NCI-H1417 treated with DMSO at 0.1 percent for 48 hours (cell line): ENCODE measurements at places on chromosomes 2 and 18.

GRCh38 chr2:227164763-227165291 is 403 bp downstream of the COL4A3 start:
- no peak for DNase-seq

GRCh38 chr2:102082571-102083392 is 59.8 kb upstream of the IL1R1 start:
- no peak for DNase-seq

GRCh38 chr18:46413684-46414083 is 243.3 kb downstream of the LOXHD1 start:
- peak; percentile 34 for DNase-seq

DNA sequence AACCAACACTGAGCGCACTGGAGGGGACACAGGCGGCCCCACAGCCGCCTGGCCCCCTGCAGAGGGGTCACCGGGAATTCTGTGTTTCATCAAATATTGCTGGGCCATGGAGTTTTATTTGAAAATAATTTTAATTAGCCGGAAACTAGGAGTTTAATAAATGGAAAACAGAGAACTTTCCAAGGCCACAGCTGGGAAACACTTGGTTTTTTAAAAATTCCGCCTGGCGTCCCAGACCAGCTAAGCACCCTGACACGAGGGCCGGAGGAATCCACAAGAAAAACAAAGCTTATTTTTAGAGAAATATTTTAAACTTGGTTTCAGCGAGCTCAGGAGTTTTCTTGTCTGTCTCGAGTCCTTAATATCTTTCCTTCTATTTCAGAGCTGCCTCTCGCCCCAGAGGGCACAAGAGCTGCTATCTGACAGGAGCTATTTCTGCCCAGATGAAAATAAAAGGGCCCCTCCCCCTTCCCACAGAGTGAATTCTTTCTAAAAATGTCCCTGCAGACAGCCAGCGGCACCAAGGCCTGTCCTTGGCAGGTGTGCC is 8.2 kb downstream of the ZFP36L2 start:
- DNase-seq, result no peak

- DNase-seq, result no peak
Observed at GRCh38 chr2:152198499-152198898, 22.9 kb upstream of the STAM2 start.

- DNase-seq, result peak; percentile 50
Observed at GRCh38 chr2:119407430-119408220, 24.0 kb upstream of the TMEM37 start.

DNA sequence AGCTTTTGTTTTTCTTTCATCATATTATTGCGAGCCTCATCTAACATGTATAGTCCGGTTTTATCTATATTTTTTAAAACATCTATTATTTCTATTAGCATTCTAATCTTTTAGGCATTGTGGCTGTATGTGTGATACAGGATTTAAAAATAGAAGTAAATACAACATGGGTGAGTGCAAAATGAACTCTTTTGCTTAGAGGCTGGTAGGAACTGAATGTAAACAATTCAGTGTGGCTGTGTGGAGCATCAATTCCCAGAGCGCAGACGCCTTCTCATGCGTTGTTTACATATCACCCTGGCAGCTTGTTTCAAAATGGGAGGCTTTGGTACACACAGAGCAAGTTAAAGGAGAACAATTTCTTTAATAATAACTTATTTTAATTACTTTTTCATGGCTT is 836 bp downstream of the DTNA start:
- DNase-seq, result peak; percentile 80

- DNase-seq, result no peak
Observed at GRCh38 chr18:59419386-59419785, 60.3 kb upstream of the LMAN1 start.

- no peak for DNase-seq
Observed at GRCh38 chr18:44840058-44840790, 159.5 kb downstream of the SETBP1 start.

- DNase-seq, result no peak
Observed at GRCh38 chr2:9675415-9676351, 44.9 kb upstream of the YWHAQ start.

GRCh38 chr2:179532863-179533278 is 268.2 kb upstream of the SESTD1 start:
- no peak for DNase-seq

GRCh38 chr18:45666520-45666919 is 51.2 kb downstream of the SLC14A2 start:
- no peak for DNase-seq

GRCh38 chr18:37922162-37922561 is 356.6 kb upstream of the CELF4 start:
- DNase-seq, result no peak
